ENCODE measurements at places on chromosomes 7 and 10. TPM values are rescaled to one million over a fixed set of nuclear protein-coding genes. Genes with fewer than 3 reads are reported as not detected.

HOXA3 gene
- total RNA-seq = 1.8 TPM

SAMD9L gene
- total RNA-seq = 6.8 TPM

ZNF212 gene
- 2.1 TPM for total RNA-seq

RAMP3 gene
- total RNA-seq = not detected

POR gene
- total RNA-seq = 117 TPM

GPER1 gene
- 1.00 TPM for total RNA-seq

PRPS1L1 gene
- total RNA-seq = 0.09 TPM

DNAH11 gene
- total RNA-seq = 0.46 TPM

CNPY4 gene
- 35.8 TPM for total RNA-seq

MEPCE gene
- 21.6 TPM for total RNA-seq

RRP12 gene
- total RNA-seq = 8.5 TPM

AKR1C1 gene
- total RNA-seq = 321 TPM

HYAL4 gene
- total RNA-seq = not detected

CDC14C gene
- not detected for total RNA-seq

ELAPOR2 gene
- 3.1 TPM for total RNA-seq

PLAU gene
- total RNA-seq = 143 TPM

CFTR gene
- total RNA-seq = 0.14 TPM

SEMA4G gene
- total RNA-seq = 0.92 TPM

MAP3K8 gene
- 16.1 TPM for total RNA-seq

SYT15 gene
- total RNA-seq = 0.92 TPM
